CD4-positive, alpha-beta T cell treated with Interleukin-17A for 1 hour (primary cell): ENCODE measurements at places on chromosomes 6 and 20.

GRCh38 chr6:25297039-25297441 is 17.9 kb downstream of the CARMIL1 start:
- no peak for DNase-seq

- DNase-seq = no peak
Measured at GRCh38 chr6:111842271-111842822, 30.9 kb downstream of the FYN start.

DNA sequence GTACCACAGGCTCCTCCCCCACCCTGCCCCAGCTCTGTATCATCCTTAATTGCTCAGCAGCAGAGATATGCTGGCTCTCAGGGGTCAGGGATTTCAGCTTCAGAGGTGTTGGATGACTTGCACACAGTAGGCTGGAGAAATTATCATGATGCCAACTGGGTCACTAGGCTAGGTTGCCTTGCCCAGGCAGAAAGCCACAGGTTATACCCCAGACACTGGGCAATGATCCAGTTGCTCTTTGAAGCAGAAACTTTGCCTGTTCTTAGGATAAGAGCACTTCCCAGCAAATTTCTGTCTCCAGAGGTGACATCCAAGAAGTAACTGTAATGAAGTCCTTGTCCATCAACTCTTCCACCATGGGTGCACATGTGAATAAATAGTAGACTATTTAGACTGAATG is 38.3 kb upstream of the SCML4 start:
- DNase-seq = no peak

DNA sequence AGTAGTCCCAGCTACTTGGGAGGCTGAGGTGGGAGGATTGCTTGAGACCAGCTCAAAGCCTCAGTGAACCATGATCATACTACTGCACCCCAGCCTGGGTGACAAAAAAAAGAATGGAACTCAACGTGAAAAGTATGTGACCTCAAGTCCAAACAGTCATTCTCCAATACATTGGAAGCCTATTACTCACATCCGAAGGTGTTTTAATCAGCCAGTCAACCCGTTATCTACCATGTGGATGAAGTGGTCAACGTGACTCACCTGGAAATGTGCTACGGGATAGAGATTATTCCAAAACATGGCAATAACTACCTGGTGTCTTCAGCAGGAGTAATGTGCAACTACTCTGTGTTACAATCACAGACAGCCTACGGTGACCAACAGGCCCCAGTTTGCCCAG is 85.8 kb upstream of the TOP1 start:
- no peak for DNase-seq

DNA sequence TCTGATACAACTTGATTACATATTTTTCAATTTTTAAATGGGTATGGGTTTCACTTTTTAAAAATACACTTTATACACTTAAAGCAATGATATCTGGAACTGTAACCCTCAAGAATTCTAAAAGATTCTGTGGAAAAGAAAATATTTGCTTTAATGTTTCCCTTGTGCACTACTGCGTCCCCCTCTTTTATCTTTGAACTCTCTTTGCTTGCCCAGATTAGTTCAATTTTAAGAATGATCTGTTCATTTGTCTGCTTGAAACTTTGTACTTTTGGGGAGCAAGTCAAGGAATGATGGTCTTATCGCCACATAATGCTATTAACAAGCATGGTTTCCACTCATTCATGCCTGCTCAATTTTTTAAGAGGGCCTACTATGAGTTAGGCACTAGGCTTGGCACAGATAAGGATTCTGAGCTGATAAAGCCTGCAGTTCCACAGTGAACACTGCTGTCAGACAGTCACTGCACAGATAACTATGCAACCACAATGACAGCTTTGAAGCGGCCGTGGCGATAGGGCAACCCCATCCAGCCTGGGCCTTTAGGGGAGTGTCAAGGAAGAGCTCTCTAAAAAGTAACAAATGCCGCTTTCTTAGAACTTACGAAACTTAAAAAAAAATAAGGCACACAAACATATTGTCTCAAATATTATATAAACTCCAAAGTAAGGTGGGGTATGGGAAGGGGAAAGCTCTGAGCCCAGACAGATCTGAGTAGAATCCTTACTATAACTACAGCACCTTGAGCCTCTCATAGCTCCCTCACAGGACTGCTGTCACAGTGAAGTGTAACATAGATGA is 29.7 kb downstream of the FYN start:
- DNase-seq = peak; percentile 85

DNA sequence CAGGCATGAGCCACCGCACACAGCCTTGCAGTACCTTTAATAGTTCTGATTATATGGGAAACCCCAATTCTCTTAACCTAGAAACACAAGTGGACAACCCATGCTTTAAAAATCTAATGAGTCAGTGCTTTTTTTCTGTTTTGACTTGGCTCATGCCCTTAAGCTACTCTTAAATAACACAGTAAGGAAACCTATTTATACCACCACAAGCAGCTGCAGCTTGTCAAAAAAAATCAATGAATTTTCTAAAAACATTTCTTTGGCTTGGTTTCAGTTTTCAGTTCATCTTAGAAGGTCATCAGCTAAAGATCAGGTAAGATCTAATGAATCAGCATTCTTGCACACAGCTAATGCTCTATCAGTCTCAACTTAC is 124.1 kb upstream of the DST start:
- DNase-seq = no peak

DNA sequence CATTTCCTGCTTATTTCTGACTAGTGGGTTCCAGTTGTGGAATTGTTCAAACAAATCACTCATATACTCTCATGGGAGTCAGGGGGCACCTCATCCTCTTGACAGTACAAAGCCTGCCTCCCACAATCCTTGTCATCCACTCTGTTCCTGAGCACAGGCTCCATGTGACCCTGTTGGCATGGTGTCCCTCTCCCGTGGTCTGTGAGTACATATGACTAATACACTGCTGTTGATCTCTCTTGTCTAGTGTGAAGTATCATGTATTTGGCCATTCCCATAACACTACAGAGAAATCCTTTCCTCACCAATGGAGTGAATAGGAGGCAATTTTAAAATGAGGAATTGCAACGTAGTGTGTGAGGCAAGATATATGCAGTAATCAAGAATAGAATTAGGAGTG is 185.3 kb downstream of the OGFRL1 start:
- no peak for DNase-seq

DNA sequence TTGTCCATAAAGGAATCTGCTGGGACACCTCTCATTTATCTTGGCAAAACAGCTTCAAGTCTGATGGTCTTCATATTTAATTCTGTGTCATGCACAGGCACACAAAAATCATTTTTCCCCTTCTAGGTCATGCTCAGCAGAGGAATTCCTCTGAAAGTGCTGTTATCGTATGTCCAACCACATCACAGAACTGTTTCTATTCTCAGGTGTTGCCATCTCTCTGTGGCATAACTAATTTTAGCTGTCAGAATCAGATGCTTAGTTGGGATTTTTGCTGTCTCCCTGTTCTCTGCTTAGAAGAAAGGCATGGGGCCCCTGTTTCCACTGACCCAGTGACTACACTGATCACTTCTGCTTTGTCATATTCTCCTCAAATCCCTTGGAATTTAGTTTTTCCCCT is 608.0 kb upstream of the EPHA7 start:
- DNase-seq = no peak

- peak; percentile 81 for DNase-seq
Measured at GRCh38 chr6:136643850-136644596, 93.8 kb upstream of the MAP7 start.

DNA sequence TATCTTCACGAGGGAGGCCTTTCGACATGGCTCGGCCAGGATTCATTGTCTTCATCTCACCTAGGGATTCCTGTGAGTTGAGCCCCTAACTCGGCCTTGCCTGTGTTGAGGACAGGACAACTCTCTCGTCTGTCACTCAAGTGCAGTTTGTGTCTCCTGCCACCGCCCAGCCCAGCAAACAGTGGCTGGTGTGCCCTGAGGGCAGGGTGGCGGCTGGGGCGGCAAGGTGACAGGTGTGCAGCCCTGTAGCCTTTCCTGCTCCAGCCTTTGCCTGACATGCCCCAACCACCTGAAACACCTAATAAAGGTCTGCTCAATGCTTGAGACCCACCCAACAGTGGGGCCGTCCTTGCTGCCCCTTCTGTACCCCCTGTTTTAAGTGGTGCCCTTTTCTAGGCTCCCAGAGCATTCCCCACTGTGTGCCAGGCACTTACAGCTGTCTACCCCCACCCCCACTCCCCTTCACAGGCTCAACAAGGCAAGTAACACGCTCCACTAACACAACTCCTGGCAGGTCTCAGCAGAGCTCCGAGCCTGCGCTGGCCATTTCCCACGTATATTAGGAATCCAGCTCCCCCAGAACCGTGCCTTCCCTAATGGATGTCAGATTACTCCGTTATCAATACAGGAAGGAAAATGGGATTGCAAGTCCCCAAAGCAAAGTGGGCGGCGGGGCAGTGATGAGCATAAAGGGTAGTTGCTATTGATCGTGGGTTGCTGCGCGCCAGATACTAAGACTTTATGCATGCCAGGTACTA is 17.7 kb downstream of the GFRA4 start:
- DNase-seq = no peak

- DNase-seq = no peak
Measured at GRCh38 chr6:21496706-21497105, 96.8 kb upstream of the SOX4 start.

- DNase-seq = no peak
Measured at GRCh38 chr20:36607586-36608387, 2.2 kb downstream of the RAB5IF start.

DNA sequence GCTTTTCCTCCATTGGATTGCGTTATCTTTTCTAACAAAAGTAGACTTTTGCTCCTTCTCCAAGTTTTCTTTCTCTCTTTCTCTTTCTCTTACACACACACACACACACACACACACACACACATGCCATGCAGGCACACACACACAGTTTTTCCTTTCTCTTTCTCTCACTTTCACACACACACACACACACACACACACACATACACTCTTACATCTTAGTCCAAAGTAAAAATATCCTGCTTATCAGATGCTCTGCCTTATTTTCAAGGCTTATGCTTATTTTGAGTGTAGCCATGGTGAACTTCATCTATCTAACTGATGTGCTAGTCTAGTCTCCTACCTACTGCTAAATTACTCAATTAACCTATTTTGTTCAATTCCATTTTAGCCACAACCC is 34.4 kb upstream of the RAB23 start:
- DNase-seq = no peak

GRCh38 chr6:160138839-160139419 is 17.3 kb downstream of the SLC22A1 start:
- DNase-seq = no peak

GRCh38 chr20:40640667-40641066 is 48.4 kb downstream of the MAFB start:
- no peak for DNase-seq

- DNase-seq = no peak
Measured at GRCh38 chr20:37521061-37521771, at the start of gene NNAT. Gene NNAT (plus strand): TSS chr20:37521250. CDS start chr20:37521332, 82 bp downstream.

GRCh38 chr20:33515569-33516216 is 25.8 kb downstream of the CBFA2T2 start:
- DNase-seq = no peak

GRCh38 chr6:130452336-130452735 is 86.5 kb downstream of the TMEM200A start:
- DNase-seq = no peak

- no peak for DNase-seq
Measured at GRCh38 chr6:34194772-34195171, 41.9 kb upstream of the HMGA1 start.

DNA sequence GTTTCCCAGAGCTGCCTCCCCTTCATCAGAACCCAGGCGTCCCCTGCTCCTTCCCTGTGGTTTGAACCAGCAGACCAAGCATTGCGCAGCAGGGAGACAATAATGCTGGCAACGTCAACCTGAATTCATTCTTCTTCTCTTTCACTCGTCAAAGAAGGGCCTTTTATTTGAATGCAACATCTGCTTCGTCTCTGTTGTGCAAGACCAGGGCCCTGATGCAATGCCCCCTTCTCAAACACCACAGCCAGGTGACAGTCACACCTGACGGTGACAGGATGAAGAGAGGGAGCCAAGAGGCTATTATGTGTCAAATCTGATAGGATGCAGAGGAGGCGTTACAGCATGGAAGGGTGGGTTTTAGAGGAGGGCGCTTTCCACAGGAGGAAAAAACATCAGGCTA is 8.0 kb downstream of the INSM1 start:
- no peak for DNase-seq

GRCh38 chr6:85449818-85450759 is at the start of gene NT5E:
Gene NT5E (plus strand): TSS chr6:85450083. CDS start chr6:85450140, 57 bp downstream.
- DNase-seq = peak; percentile 16

DNA sequence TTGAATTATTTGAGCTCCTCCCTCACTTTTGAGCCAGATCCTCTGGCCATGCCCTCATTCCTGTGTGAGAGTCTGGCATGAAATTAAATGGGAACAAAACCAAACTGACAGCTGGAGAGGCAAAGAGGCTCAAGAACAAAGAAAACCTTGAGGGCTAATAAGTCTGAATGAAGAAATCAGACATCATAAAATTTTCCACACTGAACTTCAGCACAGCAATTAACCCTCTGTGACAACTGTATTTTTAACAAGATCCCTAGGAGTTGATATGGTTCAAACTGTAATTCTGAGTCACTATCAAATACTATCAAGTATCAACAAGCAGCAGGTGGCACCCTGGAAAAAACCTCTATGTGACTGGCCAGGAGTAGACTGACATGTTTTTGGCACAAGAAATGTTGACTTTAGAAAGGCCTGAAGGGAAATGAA is 109.4 kb upstream of the EMILIN3 start:
- DNase-seq = no peak

GRCh38 chr6:84908304-84908904 is 144.0 kb upstream of the TBX18 start:
- DNase-seq = no peak

- DNase-seq = no peak
Measured at GRCh38 chr6:34867484-34867883, 20.4 kb downstream of the TAF11 start.

- no peak for DNase-seq
Measured at GRCh38 chr6:133740816-133741215, 148.1 kb upstream of the TCF21 start.

DNA sequence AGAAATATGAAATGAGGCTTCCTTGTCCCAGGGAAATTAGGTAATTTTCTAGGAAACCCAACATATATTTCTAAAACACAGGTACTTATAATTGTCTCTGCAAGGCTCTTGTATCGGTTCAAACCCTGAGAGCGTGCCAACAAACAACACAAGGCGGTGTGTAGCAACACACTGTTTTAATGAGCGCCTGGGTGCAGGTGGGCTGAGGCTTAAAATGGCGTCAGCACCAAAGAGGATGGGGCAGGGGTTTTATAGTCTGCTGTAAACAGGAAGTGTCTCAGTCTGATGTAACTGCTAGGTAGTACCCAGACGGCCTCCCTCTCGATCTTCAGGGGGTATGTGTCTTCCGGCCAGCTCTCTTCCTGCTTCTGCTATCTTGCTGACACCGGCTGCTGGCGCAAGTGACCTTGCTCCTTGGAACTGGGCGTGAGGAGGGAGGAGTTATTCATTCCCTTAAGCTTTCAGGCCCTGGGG is 69.7 kb downstream of the EPB41L2 start:
- DNase-seq = no peak

DNA sequence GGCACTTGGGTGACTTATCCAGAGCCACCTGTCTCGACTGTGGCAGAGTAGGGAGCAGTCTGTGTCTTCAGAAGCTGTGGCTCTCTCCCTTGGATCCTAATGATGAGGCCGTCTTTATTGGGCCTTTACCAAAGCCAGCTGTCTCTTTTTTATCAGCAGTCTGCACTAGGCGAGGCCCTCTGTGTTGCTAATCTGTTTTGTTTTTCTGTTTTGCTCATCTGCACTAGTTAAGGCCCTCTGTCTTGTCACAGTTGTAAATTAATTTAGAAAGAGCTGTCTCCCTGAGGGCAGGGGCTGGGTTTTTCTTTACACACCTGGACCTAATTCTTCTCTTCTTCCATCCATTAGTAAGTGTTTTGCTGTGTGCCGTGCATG is 45.0 kb downstream of the CDS2 start:
- DNase-seq = no peak
